Activated gamma-delta T cell (primary cell): ENCODE measurements at places on chromosomes 1 and 21.
A peak's percentile ranks its signal among the peaks of the same experiment; 100 is the strongest.

- no peak for DNase-seq
Measured at GRCh38 chr21:30629200-30629599, 5.8 kb upstream of the KRTAP20-2 start.

DNA sequence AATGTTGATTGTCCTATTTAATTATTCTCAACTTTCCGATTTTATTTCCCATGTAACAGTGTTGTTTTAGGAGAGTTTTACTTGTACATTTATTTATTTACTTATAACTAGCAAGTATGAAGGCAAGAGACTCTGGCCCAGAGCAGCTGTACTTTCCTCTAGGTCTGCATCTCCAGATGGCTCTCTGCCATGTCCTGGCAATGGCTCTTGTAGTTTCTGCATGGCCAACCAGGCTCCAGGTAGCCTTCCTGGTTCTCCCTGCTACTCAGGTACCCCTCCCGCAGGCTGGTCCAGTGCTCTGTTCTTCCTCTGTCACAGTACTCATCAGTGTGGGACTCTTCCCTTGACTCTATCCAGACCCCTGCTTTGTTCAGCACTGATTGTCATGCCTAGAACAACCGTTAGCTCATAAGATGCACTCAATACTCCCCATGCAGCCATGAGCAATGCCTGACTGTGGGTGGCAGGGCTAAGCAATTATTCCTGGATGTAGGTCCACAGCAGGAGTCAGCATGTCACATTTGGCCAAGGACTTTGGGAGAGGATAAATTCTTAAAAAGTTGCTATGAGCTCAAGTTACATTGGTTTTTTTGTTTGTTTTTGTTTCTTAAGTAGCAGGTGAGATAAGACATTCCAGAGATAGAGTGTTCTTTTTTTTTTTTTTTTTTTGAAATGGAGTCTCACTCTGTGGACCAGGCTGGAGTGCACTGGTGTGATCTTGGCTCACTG, 10.9 kb upstream of the IL20 start:
- DNase-seq = no peak

DNA sequence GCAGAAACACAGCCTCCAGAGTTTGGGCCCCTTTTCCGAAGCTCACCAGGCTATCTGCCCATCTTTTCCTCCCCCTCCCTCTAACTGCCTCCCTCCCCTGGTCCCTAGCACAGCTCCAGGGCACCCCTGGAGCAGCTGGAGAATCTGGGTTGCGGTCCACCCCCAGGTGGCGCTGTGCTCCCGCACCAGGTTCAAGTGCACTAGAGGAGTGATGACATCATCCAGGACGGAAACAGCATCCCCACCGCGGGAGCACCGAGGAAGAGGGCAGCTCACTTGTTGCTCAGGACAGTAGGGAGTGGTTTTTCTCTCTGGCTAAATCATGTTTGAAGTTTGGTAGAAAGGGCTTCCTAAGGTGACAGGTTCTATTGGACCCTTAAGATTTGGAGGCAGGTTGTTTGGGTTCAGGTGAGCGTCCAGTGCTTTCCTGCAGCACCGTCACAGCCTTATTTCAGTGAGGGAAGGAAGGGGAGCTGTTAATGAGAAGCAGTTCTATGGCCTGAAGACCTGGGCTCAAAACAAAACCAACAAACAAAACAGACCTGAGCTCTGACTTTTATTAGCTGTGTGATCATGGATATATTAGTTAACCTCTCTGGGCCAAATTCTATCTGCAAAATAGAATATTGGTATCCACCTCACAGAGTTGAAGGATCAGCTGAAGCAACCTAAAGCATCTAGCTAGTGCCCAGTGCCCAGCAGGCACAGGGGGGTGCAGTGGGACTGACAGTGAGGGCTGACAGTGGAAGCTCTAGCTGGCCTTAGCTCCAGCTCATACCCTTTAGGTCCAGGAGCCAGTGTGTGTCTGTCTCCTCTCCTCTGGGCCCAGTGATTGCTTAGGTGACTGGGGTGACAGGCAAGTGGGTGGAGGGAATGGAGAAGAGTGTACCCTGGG, 7.5 kb downstream of the SHISA4 start:
- DNase-seq = peak; percentile 45

DNA sequence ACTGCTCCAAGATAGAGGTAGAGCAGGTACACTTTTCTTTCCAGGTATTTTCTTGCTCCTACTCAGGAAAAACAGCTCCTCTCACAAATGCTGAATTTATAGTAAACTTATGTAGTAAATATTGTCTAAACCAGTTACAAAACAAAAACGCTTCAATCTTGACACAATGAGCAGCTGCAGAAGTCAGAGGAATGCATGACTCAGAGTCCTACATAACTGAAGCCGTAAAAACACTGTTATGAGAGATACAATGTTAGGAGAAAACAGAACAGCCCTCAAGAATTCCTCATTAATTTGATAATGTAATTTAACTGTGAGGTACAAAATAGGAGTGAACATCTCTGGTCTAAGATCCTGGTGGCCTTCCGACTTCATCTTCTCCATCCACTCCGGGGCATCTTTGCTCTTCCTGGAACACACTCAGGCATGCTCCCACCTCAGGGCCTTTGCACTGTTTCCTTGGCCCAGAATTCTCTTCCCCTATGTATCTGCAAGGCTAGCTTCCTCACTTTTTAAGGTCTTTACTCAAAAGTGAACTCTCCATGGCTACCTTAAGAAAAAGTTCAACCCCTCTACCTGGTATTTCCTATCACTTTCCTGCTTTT, 138.5 kb downstream of the SLC45A1 start:
- no peak for DNase-seq

GRCh38 chr1:151196292-151196800, 2.0 kb upstream of the PIP5K1A start:
- DNase-seq = no peak

- DNase-seq = no peak
Measured at GRCh38 chr1:89532866-89533265, 8.2 kb downstream of the LRRC8B start.

DNA sequence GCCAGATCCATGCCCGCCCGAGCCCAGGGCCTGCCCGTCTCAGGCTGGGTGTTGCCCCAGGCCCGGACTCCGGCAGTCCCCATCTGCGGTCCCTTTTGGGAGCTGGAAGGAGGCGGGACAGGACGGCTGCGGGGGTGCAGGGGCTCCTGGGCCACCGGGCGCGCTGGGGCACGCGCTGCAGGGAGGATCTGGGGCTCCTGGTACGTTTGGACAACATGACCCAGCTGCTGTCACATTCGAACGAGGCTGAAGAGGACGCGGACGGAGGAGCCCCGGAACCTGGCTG, 6.6 kb upstream of the CALML6 start:
- no peak for DNase-seq

GRCh38 chr1:10528066-10529014, 53.6 kb downstream of the PEX14 start:
- DNase-seq = no peak

GRCh38 chr1:63442141-63442475, 74.7 kb downstream of the ALG6 start:
- DNase-seq = no peak

- DNase-seq = no peak
Measured at GRCh38 chr1:170284016-170284415, 138.3 kb downstream of the NTMT2 start.

DNA sequence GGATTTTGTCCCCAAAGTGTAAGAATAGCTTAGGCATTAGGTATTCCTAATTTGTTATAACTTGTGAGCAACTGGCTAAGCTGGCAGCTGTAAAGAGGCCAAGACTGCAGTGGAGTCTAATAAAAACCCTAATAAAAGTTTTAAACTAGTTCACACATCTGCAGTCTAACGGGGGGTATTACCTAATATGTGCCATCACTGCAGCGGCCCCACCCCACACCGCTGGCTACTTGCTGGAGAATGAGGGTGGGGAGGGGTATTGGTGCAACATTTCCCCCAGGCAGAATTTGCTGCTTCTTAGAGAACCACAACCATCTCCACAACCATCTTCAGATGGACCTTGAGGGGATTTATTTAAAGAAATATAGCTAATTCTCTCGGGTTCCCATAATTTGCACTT, 135.0 kb downstream of the ZC3H11B start:
- no peak for DNase-seq
